ENCODE measurements at places on chromosomes 2 and 18.

GRCh38 chr2:105631011-105631410 lies 113.7 kb upstream of the NCK2 start:
- no peak for DNase-seq

- no peak for DNase-seq
Measured at GRCh38 chr18:8705961-8706790, 820 bp downstream of the MTCL1 start.

DNA sequence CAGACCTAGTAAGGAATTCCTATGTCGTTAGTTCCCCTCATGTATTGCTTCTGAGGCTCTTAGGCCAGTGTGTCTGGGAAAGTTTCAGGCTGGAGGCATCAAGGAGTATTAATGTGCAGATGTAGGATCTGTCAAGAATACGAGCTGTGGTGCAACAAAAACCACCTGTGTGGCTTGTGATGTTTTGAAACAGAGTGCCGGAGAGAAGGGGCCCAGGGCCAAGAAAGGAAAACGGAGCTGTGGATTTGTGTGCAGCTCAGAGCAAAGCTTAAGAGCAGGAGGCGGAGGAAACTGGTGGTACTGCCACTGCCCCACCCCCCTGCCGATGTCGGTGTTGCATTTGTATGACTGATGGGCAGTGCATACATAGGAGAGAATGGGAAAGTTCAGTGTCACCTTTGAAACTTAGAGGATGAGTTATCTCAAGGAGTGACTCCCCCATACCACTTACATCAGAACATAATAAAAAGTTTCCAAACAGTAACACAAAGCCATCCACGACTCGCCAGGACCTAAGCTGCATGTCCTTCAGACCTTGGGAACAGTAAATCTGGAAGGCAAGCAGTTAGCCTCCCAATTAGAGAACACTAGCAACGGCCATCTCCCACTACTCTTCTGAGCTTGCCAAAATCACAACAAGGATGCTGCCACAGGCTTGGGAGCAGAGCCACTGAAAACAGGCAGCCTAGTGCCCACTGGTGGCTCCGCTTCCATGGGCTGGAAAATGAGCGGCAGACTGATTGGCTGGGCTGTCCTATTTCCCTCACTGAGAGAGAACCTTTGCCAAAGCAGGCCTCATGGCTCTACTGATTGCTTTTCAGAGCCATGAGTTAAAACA lies 152.7 kb upstream of the NT5C1B start:
- no peak for DNase-seq

DNA sequence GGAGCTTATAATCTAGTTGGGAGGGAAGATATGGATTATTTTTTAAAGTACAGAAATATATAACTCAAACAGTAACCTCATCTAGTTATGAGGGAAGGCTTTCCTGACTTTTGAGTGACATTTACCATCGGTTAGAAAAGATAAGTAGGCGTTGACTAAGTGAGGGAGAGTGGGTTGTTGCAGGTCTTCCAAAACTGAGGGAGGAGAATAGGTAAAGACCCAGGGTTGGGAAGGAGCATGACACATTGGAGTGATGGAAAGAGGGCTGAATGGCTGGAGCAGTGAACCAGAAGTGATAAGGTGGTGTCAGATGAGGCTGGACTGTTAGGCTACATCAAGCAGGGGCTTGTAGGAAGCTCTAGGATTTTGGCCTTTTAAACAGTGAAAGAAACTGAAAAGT lies 10.6 kb upstream of the NUP35 start:
- no peak for DNase-seq

- DNase-seq: no peak
Measured at GRCh38 chr2:234997389-234997788, 45.6 kb downstream of the SH3BP4 start.

GRCh38 chr2:147386284-147386683 lies 458.5 kb upstream of the ACVR2A start:
- no peak for DNase-seq

DNA sequence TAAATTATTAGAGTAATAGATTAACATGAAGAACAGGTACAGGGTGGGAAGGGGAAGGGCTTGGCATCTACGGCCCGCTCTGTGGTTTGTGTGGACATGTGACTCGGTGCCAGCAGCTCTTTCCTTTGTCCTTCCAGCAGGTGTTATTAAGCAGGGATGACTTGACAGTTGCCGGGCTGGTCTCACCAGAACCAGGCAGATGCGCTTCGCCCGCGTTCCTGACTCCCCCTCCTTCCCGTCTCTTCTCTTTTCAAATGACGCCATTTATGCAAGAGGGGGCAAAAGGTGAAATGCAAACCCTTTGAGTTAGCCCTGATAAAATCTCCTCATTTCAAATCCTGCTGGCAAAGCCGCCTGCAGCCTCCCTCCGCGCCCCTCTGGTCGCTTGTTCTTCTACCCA lies 38.9 kb upstream of the MGAT4A start:
- no peak for DNase-seq

DNA sequence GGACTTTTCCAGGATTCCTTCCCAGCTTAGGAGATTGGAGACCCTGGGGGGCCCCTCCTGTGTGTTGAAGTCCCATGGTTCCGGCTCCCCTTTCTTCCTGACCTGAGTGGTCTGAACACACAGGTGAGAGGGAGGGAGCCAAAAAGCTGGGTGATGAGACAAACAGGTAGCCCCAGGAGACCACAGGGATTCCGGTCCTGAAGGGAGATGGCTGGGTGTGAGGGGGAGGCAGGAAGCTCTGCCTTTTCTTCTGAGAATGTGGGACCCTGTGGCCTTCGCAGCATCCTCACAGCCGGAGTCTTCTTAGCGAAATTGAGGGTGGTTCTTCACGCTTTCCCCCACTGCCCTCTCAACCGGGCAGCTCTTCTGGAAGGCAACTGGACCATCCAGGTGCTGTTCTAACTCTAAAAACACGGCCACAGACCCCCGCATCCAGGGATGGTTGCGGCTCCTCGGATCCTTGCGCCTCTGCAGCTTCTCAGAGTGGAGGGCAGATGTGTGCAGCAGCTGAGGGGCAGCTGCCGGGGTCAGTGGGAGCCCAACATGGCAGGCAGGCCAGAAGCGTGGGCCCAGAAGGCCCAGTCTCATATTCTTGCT lies 4.4 kb downstream of the SLC66A3 start:
- DNase-seq: no peak

DNA sequence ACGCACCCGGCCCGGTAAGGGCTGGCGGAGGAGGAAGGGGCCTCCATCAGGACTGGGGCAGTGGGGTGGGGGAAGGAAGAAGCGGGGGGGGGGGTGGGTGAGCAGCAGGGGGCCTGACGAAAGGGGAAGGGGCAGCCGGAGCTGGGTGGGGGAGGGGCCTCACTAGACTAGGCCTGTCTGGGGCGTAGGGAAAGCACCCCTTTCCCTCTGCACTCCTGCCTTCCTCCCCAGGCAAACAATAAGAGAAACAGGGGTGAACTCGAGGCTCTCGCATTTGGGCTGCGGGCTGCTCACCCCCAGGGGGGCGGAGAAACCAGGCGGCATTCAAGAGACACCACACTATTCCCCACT lies 82.7 kb upstream of the POMC start:
- DNase-seq: no peak
